CD4-positive, alpha-beta T cell treated with Interferon alpha-2 for 1 hour (primary cell): ENCODE measurements at places on chromosomes 16 and 17.

GRCh38 chr16:46768809-46769208 lies 20.7 kb upstream of the MYLK3 start:
- no peak for DNase-seq

DNA sequence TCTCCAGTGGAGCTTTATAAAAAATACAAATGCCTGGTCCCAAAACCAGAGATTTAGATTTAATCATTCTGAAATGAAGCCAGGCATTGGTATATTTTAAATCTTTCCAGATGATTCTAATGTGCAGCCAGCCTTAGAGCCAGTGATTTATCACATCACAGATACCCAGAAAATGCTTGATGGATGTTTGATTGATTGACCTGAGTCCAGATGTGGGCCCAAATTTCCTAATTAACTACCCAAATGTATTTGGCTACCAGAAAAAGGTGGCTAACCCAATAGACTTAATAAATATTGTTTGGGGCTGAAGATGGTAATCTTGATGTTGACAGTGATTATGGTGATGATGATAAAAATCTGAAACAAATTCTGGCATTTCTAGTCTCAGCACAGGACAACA lies 93.1 kb downstream of the ABCC12 start:
- DNase-seq, result no peak

GRCh38 chr16:55147396-55147795 lies 176.6 kb upstream of the IRX6 start:
- DNase-seq, result no peak

DNA sequence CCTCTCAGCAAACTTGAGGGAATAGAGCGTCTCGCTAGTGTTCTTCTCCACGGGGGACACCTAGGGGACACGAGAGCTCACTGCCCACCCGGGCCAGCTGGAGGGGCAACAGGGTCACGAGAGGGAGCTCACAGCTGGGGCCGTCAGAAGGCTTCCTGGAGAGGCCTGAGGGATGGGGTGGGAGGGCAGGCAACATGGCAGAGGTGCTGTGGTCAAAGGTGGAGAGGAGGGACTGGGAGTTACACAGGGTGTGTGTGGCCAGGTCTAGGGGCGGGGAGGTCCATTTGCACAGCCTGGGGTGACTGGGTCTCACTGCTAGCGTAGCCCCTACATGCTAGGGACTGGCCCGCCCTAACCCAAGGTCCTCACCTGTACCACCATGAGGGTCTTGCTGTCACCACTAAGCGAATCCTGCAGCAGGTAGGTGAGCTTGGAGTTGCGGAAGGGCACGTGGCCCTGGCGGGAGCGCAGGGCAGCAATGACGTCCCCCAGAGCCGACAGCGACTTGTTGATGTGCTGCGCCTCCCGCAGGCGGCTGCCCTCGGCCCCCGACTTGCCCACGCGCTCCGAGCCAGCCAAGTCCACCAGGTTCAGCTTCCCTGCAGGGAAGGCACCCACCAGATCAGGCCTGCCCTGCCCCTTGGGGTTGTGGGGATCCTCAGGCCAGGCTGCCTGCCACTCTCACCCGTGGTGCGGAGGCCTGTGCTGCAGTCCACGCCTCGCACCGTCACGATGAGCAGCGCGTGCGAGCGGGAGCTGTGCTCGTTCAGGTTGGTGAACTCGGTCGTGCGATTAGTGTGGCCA lies 25.0 kb downstream of the KATNB1 start:
- no peak for DNase-seq

DNA sequence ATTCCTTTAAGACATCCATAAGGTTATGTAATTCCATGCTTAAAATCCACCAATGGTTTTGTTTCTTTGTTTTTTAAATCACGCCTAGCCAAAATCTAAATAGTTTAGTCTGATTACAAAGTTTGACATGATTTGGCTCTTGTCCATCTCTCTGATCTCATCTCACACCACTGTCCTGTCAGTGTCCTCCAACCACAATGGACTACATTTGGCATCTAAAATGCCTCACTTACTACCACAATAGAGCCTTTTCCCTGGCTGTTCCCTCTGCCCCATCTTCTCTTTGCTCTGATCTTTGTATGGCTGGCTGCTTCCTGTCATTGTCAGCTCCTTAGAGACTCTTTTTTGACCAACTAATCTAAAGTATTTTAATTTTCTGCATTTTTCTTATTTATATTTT lies 157.2 kb downstream of the MYO1D start:
- no peak for DNase-seq

DNA sequence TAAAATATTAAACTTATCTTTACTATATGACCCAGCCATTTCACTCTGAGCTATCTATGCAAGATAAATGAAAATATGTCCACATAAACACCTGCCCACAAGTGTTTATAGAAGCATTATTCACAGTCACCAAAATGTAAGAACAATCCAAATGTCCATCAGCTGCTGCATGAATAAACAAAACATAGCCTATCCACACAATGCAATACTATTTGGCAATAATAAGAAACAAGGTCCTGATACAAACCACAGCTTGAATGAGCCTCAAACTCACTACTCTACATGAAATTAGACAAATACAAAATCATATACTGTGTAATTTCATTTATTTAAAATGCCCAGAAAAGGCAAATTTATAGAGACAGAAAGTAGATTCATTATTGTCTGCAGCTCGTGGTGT lies 355.1 kb downstream of the CDH8 start:
- DNase-seq, result no peak

- DNase-seq, result no peak
Observed at GRCh38 chr17:55366020-55366481, 55.6 kb downstream of the MMD start.

GRCh38 chr17:66711401-66711800 lies 123.5 kb upstream of the CACNG5 start:
- no peak for DNase-seq

DNA sequence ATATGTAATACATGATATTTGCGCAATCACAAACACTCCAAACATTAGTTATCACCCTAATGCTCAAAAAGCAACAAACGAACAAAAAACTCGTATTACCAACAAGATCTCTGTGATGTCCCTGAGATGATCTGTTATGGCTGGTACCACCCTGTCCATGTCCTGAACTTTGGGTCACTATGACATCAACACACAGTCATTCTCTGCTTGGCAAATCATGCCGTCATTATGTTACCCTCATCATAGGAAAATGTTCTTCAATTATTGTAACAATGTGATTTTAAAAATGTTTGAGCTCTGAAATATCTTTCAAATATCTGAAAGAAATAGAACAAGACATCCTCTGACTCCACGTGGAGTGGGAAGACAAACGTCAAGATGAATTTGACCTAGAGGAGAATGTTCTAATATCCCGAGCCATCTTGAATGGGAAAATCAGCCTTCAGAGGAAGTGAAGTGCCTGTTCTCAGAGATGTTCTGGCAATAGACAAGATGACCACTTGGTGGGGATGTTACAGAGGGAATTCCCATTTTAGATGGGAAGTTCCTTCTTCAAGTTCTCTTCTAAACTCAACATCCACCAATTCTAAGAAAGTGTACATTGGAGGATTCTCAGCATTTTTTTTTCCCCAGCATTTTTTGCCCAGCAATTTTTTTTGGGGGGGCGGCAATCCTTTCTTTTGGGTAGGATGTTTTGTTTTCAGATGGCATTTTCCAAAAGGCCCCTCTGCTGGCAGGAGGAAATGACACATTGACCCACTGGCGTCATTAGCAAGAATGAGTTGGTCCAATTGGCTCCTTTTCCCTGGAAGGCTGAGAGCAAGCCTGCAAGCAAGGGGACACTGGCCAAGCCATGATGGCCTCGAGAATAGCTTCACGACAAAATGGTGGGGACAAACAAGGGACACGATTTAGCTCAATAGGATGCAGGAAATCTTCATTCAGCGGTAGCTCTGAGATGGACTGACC lies 3.7 kb upstream of the HSD17B2 start:
- no peak for DNase-seq

- DNase-seq, result no peak
Observed at GRCh38 chr16:54268766-54269165, 17.8 kb downstream of the IRX3 start.

- DNase-seq, result no peak
Observed at GRCh38 chr17:60151355-60151754, 1.6 kb downstream of the CA4 start.

- no peak for DNase-seq
Observed at GRCh38 chr16:27572711-27573110, 22.8 kb downstream of the KATNIP start.

- no peak for DNase-seq
Observed at GRCh38 chr17:67506966-67507365, 129.9 kb downstream of the PITPNC1 start.

DNA sequence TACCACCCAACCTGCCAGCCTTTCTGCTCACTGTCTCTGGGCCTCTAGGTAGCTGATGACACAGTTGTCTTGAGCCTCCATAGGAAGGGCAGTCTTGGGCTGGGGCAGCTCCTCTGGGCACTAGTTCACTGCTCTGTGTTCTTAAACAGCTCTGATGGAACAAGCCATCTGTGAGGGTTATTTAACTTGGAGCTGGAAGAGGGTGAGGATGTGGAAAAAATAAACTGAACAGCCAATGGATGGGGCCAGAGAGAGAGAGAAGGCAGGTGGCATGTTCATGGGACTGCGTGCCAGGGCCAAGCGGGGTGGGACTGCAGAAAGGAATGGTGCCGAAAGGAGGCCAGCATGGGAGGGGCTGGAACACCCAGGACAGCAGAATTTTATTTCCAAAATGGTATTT lies 52.6 kb downstream of the HIC1 start:
- no peak for DNase-seq

DNA sequence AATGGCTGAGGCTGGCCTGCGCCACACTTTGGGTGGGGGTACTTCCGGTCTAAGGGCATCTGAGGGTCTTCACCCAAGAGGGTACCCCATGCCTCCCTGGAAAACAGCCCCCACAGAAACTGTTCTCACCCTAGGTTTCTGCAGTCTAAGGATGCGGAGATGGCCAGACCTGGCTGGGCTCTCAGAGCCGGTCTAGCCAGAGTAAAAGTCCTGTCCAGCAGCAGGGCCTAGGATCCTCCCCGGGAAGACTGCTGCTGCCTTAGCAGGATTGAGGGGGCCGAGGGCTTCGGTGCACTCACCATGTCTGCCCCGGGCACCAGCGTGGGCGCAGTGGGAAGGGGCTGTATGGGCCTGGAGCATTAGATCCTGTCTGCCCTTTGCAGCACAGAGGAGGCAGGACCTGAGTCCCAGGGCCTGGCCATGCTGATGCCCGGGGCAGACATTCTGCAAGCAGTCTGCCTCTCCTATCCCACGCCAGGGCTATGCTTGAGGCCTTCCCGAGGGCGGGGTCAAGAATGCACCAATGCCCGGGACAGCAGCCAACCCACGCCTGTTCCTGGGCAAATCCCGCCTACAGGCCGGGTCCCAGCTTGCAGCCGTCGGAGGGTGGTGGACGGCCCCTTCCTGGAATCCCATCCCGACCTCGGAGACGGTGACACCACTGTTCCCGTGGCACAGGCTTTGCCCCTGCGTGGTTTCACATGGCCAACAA lies 54.7 kb downstream of the CBFA2T3 start:
- DNase-seq, result no peak

- peak; percentile 21 for DNase-seq
Observed at GRCh38 chr17:59366773-59367656, 35.6 kb downstream of the YPEL2 start.

DNA sequence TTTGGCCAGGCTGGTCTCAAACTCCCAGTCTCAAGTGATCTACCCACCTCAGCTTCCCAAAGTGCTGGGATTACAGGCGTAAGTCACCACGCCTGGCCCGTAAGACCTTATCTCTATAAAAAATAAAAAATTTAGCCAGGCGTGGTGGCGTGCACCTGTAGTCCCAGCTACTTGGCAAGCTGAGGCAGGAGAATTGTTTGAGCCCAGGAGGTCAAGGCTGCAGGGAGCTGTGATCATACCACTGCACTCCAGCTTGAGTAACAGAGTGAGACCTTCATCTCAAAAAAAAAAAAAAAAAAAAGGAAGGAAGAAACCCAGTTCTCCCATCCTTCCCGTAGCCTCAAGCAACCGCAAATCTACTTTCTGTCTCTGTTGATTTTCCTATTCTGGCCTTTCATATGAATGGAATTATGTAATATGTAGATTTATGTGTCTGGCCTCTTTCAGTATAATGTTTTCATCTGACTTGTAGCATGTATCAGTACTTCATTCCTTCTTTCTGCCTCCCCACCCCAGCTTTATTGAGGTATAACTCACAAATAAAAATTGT lies 11.2 kb downstream of the CASC3 start:
- no peak for DNase-seq

- DNase-seq, result peak; percentile 41
Observed at GRCh38 chr17:1324201-1324771, 44.8 kb downstream of the TRARG1 start.

GRCh38 chr17:1398931-1399678 lies 917 bp downstream of the YWHAE start:
- DNase-seq, result peak; percentile 29

DNA sequence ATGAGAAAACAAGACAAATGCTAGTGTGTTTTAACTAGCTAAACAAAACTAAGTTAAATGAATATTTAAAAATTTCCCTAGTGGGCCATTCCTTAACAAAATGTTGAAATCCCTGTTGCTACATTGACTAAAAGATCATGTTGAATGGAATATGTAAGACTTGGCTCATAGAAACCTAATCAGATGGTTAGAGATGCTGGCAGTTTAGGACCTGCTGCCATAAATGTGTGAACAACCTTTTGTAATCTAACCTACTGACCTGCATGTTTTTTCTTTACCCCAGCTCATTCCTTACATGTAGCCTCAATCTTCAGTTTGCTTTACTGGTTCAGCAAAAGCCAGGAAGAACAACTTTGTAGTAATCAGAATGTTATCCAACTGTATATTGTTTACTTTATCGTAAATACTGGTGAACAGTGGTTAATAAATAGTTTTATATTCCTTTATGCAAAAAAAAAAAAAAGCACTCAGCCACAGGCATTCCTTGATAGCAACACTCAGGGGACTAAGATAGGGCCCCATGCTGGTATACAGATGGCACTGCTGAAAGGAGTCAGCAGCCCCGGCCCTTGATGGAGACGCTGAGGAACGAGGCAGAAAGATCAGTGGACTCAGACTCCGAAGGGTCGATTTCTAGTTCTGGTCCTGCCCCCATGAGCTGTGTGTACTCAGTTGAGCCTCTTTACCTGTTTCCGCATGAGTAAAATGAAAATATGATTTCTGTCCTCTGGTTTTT lies 78.2 kb downstream of the MARF1 start:
- no peak for DNase-seq
